ENCODE measurements at places on chromosomes 2 and 18. TPM values are rescaled to one million over a fixed set of nuclear protein-coding genes. Genes with fewer than 3 reads are reported as not detected.

CLEC4F gene
- total RNA-seq = not detected

KLHL30 gene
- 0.83 TPM for total RNA-seq

GRP gene
- total RNA-seq = not detected

TMEM169 gene
- total RNA-seq = 1.8 TPM

TUBB8B gene
- not detected for total RNA-seq

CCNT2 gene
- total RNA-seq = 27.3 TPM

SKOR2 gene
- not detected for total RNA-seq

TMEM37 gene
- not detected for total RNA-seq

DNA sequence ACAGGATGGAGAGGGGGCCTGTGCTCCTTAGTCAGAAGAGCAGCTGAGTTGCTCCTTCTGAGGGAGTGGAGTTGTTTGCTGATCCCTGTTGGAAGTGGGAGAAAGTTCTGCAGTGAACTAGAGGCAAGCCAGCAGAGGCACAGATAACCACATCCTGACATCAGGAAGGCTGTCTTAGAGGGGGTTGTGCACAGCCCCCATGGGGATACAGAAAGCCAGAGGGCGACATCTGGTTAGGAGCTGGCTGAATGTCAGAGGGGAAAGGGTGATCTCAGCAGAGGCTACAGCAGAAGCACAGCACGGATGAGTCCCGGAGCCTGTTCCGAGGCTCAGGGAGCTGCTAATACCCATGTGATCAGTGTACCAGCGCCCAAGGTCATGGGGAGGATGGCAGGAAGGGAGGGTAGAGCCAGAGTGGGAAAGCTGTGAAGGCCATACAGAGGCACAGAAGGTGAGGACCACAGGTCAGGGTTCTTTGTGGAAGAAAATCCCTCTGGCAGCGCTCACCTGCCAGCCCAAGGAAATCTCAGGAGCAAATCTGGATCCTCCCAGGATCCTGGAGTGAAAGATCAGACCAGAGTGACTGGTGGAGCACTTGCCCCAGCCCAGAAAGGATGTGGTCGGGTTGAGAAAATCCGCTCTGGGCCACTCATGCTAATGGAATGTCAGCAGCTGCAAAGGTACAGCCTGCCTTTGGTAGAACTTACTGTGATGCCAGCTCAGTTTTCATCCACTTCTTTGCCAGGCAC, 111.8 kb downstream of the STPG4 start:
- DNase-seq = peak; percentile 94

GRCh38 chr2:162092658-162093556, 18.9 kb upstream of the DPP4 start:
- DNase-seq = peak; percentile 97

GRCh38 chr2:109000738-109001137, 11.7 kb upstream of the EDAR start:
- no peak for DNase-seq

GRCh38 chr2:9153643-9153980, 53.0 kb upstream of the ASAP2 start:
- peak; percentile 61 for DNase-seq

DNA sequence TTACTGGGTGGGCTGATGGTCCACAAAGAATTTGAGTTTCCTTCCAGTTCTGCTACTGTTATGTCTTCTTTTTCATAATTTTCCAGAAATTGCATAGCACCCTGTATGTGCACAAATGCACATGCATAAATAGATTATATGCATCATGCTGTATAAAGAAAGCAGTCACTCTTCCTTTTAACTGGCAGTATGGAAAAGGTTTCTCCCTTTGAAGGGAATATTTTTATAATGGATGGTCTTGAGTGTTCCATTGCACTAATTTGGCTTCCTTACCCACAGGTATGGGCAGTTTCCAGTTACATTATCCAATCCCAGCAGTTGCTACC, 154.4 kb downstream of the NAPG start:
- no peak for DNase-seq

- DNase-seq = no peak
Observed at GRCh38 chr2:127820080-127820668, 9.2 kb upstream of the WDR33 start.

GRCh38 chr2:43045866-43046265, 180.5 kb downstream of the ZFP36L2 start:
- DNase-seq = no peak

- DNase-seq = peak; percentile 73
Observed at GRCh38 chr2:203740871-203741281, 34.4 kb downstream of the CD28 start.

DNA sequence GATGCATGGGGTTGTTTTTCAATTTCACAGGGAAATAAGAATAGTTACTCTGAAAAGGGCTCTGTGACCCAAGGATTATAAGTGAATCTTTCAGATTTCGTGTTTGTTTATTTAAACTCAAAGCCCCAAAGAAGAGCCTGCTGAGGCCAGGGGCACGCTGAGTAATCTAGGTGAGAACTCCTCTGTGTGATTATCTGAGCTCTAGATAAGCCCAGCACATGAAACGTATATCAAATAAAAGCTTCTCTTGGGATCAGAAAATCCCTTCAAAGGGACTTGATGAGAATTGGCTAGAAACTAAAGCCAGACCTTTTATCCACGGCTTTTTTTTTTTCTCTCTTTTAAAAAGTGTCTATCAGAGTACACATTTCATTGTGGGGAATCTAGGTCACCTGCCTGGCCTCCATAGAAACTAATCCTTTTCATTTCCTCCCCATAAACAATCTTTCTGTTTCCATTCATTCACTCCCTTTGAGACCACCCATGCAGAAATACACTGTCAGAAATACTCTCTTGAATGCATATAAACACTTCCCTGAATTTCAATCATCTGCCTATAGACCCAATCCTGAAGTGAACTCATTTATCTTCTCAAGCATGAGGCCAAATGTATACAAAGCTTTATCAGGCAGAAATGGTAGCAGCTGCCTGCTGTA, 137.4 kb downstream of the RIT2 start:
- no peak for DNase-seq

Data from mammary epithelial cell (primary cell).